ENCODE measurements at places on chromosomes 4 and X.

GRCh38 chrX:39613997-39614679 is 483.6 kb downstream of the BCOR start:
- no peak for DNase-seq

DNA sequence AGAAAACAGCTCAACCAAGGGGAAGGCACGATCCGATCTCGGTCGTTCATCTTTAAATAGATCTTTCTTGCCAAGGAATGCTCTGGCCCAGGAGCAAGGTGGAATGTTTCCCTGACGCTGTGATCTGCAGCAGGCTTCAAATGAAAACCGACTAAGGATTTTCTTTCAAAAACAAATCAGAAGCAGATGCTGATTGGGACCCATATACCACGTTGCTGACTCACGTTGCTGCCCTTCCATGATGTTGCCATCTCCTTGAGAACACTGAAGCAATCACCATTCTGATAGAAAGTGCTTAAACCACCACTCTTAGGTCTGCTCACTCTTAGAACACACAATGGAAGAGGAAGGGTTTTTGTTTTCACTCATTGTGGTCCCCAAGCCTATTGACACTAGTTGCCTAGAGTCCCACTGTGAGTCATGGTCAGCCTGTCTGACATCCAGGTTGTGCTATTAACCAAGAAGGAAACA is 26.1 kb downstream of the LAMTOR3 start:
- peak; percentile 3 for DNase-seq

- DNase-seq: no peak
Observed at GRCh38 chr4:74660866-74661265, 133.5 kb downstream of the BTC start.

- DNase-seq: peak; percentile 84
Observed at GRCh38 chr4:3765271-3766035, 732 bp upstream of the ADRA2C start.

DNA sequence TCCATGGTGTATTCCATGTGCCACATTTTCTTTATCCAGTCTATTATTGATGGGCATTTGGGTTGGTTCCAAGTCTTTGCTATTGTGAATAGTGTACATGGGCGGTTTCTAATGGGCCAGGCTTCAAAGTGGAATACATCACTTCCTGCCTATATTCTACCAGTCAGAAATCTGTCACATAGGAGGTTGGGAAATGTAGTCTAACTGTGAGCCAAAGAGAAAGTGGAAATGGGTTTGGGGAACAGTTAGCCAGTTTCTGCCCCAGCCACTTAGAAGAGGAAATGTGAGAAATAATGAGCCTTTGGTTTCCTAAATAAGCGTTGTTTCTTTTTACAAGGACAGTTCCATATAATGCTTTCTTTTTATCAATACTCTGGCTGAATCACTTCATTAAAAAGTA is 85.1 kb upstream of the AP1S2 start:
- no peak for DNase-seq
